ENCODE measurements at places on chromosomes 12 and 14.

- DNase-seq = no peak
Measured at GRCh38 chr12:120540445-120540844, 6.3 kb downstream of the RNF10 start.

DNA sequence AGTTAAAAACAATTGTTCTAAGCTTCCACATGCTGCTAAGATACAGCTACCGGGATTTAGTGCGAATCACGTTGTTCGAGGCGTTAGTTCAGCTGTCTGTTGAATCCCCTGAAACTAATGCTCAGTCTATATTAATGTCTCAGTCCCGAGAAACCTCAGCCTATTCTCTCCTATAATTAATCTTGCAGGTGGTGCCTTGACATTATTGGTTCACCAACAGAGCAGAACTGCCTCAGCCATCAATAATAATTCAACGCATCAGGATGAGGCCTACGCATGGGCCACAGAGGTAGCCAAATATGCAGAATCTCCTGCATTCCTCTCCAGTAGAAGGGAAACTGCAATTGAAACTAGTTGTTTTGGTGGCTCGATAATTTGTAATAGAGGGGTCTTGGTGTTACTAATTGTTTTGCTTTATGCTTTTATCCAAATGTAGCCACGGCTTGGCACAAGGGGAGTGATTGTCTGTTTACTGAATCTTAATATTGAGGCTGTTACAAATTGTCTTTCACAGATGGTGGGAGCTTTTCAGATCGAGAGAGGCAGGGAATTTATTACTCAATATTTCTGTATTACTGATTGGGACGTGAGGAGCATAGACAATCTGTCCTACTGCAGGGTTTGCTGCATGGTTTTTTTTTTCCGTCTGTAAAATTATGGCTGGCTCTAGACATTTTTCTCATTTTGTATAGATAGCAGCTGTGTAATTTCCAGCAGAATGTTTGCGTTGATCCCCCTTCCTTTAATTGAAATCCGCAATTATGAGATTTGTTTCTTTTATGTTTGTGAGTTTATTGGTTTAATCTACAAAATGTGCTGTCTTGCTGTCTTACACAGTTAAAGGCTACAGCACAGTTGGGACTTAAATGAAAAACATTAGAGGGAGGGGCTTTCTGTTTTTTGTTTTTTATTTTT is 1036.5 kb upstream of the NOVA1 start:
- DNase-seq = no peak

DNA sequence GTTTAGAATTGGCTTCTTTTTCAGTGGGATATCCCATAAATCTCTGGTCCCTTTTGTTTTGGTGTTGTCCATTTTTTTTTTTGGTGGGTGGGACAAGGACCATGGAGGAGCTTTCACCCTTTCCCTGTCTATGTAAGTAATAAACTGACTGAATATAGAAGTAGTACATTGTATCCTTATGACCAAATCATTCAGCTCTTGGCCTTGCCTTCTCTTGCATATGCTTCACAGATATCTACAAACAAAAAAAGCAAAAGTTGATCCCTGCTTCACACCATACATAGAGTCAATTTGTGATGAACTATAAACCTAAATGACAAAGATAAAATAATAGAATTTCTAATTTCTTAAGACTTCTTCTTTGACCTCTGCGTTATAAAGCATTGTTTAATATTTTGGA is 59.8 kb downstream of the SIX1 start:
- no peak for DNase-seq

GRCh38 chr12:84804691-84805473 is 107.7 kb downstream of the SLC6A15 start:
- no peak for DNase-seq

- DNase-seq = no peak
Measured at GRCh38 chr12:79557690-79558315, 133.0 kb downstream of the PAWR start.

- no peak for DNase-seq
Measured at GRCh38 chr12:117096501-117097042, 2.6 kb downstream of the TESC start.

DNA sequence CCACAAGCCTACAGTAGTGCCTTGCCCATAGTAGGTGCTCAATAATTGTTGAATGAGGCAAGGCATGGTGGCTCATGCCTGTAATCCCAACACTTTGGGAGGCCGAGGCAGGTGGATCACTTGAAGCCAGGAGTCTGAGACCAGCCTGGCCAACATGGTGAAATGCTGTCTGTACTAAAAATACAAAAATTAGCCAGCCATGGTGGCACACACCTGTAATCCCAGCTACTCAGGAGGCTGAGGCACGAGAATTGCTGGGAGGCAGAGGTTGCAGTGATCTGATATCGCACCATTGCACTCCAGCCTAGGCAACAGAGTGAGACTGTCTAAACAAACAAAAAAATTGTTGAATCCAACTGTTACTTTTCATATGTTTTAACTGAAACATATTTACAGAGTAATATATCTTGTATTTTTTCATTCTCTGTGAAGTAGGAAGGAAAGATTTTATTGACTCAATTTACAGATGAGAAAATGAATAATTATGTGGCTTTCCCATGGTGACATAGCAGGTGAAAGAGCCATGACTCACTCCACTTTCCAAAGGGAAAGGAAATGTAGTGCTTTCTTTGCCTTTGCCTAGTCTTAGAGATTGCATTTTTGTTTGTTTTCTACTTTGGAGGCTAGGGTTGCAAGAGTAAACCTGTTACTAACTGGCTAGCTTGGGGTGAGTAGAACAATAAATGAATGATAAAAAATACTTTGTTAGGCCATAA is 95.4 kb upstream of the SLC38A4 start:
- DNase-seq = no peak

GRCh38 chr12:109580272-109580671 is 6.7 kb downstream of the MVK start:
- DNase-seq = no peak

GRCh38 chr12:59651229-59651920 is 55.5 kb downstream of the SLC16A7 start:
- DNase-seq = no peak

- no peak for DNase-seq
Measured at GRCh38 chr14:65879248-65880009, 466.9 kb downstream of the FUT8 start.

- DNase-seq = peak; percentile 51
Measured at GRCh38 chr12:128069359-128069997, 197.5 kb upstream of the TMEM132C start.

GRCh38 chr14:72178517-72178916 is 246.3 kb downstream of the RGS6 start:
- DNase-seq = no peak

GRCh38 chr12:28851781-28852180 is 297.3 kb upstream of the FAR2 start:
- no peak for DNase-seq

GRCh38 chr14:93643127-93643526 is 145.2 kb downstream of the PRIMA1 start:
- DNase-seq = no peak

- DNase-seq = peak; percentile 62
Measured at GRCh38 chr12:115135800-115136211, 451.8 kb upstream of the TBX3 start.

DNA sequence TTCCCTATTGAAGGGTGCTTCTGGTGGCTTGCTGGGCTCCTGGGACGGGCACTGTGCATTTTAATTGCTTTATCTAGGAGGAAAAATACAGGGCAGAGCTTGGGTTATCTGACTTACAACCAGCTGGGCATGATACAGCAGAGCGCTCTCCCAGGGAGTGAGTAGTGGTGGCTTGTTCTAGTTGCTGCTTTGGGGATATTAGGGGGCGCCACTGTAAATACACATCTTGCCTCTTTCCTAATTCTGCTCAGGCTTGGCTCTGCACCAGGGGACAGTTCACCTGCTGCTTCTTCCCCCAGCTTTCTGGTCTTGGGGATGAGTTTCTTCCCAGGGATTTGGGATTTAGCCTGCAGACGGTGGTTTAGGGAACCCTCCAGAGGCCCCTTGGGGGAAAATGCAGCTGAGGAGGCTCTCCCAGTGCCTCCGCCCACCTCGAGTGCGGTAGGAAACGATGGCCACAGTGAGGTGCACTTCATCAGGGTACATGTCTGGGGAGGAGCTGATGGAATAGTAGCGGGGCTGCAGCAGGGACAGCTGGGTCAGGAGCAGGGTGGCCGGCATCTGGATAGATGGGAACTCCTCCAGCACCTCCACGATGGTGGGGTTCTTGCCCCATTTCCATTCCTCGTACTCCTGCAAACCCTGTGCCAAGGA is 36.9 kb upstream of the FBXO21 start:
- DNase-seq = no peak

DNA sequence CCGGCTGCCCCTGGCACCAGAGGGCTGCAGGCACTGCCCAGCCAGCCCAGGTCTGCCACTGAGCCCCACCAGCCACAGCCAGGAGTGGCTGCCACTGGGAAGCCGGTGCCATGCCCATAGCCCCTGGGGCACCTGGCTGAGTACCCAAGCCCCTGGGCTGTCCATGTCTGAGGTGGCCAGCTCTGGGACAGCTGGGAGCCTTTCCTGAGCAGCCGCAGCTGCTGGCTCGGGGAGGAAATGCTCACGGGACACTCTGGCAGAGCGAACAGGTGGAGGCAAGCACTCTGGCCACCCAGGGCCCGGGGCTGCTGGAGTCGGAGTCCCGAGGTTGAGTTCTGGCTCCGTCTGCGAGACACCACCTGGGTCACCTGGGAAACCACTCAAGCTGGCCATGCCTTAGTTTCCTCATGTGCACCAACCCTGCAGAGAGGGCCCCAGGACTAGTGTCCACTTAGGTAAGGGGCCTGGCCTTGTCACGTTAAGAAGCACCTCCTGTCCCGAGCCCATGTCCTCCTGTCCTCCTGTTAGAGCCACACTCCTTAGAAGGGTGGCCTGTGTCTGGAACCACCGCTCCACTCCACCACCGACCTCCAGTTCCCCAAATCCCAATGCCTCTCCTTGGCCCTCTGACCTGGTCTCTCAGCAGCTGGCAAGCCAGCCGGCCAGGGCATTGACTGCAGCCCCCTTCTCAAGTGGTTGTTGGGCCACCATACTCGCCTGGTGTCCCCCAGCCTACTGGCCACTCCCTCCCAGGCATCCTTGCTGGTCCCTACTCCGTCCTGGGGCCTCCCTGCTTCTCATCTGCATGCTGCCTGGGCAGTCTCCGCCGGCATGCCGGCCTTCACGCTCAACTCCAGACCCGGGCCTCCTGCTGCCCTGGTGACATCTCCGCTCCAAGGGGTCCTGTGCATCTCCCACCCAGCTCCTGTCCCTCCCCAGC is 45.3 kb downstream of the BEGAIN start:
- no peak for DNase-seq

GRCh38 chr12:109779382-109779781 is 53.8 kb downstream of the TRPV4 start:
- no peak for DNase-seq

DNA sequence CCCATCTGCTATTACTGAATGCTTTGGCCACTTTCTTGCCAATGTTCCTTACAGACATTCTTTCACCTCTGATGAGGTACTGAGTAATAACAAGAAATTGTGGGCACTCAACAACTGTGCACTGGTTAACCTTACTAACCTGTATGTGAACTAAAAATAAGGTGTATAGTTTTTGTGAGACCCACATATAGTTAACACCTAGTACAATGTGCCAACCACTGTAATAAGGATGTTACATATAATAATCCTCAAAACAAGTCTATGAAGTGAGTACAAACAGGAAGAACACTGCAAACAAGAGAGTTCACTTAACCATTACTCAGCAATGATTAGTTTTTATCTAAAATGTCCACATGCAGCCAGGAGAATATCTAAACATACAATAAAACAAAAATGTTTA is 4.5 kb downstream of the DDHD1 start:
- no peak for DNase-seq

- DNase-seq = peak; percentile 34
Measured at GRCh38 chr12:9364224-9365176, 156.3 kb upstream of the PZP start.

GRCh38 chr12:79125358-79125757 is 260.8 kb downstream of the SYT1 start:
- DNase-seq = no peak

- DNase-seq = no peak
Measured at GRCh38 chr12:55685671-55686070, 22.0 kb downstream of the ITGA7 start.

GRCh38 chr12:11663130-11663529 is 13.7 kb downstream of the ETV6 start:
- DNase-seq = no peak

DNA sequence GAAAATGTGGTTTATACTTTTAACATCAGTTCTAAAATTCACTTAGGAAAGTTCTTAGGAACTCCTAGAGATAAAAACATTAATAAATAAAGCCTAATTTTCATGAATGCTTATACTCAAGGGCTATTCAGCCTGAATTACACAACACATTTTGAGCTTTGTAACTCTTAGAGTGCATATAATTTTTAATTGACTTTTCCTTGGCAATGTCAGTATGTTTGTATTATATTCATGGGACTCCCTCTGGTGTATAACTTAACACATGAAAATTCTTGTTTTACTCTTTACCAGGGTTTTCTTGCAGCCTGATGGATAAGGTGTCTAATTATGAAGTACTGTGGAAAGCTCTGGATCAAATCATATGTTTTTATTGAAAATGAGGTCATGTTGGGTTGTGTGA is 150.6 kb upstream of the HMGA2 start:
- no peak for DNase-seq

- no peak for DNase-seq
Measured at GRCh38 chr12:29176941-29177340, 27.9 kb downstream of the FAR2 start.

DNA sequence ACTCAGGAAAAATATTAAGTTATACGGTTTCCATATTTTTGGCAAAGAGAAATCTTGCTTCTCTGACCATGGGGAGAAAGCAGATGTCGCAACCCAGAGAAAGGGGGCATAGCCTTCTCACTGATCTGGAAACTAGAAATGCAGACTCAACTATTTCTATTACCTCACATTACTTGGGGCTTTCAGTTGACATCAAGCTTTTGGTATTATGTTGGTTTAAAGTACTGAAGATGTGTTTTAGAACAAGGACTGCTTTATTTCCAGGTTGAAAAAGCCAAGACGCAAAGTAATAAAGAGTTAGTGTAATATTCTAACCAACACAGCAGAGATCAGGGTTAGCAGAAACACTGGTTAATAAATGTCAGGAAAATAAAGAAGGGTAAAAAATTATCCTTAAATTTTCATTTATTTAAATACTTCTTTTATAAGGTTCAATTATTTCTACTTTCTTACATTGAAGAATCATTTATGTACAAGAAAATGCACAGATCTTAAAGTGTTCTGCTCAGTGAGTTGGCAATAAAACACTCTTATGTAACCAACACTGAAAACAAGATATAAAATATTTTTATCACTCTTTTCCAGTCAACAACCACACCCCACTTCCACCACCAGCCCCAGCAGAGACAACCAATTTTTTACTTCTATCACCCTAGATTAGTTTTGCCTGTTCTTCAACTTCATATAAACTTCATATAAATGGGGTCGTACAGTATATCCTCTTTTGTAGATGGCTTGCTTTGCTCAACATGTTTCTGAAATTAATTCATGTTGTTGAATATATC is 26.0 kb downstream of the DCP1B start:
- no peak for DNase-seq

DNA sequence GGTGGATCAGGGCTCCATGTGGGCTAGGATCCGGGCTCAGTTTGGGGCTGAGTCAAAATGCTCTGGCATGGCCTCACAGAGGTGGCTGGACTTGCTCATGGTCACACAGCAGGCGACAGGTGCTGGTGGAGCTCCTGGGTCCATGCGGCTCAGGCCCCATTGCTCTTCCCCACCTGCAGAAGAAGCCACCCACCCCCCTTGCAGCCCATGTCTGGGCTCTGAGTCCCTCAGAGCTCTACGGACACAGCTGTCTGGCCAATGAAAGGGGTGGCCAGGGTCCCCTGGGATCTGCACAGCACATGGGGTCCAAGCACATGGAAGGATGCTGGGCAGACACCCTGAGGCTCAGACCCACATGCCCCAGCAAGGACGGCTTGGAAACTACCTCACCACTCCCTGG is 17.0 kb upstream of the C14orf180 start:
- DNase-seq = no peak

GRCh38 chr12:52903855-52904508 is 894 bp downstream of the KRT8 start:
- peak; percentile 67 for DNase-seq
